Large intestine (tissue), 12 donors: ENCODE measurements at places on chromosomes 6 and 20.

GRCh38 chr6:154261688-154262397, 94.8 kb downstream of the IPCEF1 start:
- no peak for DNase-seq

DNA sequence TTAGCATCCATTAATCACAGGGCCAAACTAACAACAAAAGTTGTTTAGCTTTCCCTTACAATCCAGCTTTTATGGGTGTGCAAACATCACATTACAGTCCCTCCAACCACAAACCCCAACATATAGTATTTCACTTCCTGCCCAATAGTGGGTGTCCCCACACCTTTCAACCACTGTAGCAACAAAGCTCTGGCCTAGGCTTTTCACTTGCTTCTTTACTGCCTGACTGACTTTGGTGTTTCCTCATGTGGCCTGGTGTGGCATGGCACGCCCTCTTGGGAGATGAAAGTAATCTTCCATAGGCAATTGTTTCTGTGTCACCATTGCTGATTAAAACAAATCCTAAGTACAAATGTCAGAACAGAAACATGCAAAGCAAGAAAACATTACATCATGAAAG, 46.3 kb downstream of the MCM8 start:
- DNase-seq, result peak; percentile 45

- DNase-seq, result peak; percentile 4
Measured at GRCh38 chr6:87945181-87945580, 102.5 kb upstream of the SPACA1 start.

DNA sequence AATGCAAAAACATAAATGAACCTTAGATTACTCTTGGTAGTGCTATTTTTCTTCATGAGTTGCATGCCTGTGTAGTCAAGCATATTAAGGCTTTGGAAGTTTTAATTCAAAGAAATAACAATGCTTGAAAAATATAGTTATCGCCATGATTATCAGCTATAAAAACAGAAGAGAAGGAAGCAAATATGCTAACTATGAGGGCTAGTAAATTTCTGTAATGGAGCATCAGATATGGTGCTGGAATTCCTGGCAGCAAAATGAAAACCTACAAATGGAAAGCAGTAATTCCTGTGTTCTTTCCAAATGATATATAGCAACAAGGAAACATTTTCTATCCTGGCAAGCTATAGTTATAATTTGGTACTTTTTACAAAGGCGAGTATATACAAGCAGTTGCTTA, 29.7 kb downstream of the DOP1A start:
- no peak for DNase-seq

DNA sequence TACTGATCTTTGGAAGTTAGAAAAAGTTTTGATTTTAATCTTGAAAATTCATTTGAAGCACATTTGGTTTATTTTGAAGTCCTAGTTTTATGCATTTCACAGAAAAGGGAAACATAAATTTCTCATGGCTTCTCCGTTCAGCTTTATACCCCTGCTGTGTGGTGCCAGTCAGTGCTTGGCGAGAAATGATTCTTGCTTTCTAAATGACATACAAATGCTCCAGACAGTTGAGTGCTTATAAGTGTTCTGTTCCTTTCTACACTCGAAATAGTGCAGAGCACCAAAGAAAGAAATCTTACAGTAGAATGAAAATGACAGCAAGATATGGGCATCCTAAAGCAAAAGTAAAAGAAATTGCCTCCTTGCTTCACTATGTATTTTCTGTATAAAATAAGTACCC, 9.0 kb upstream of the ZNF292 start:
- DNase-seq, result no peak

GRCh38 chr6:20724443-20725190, 190.4 kb downstream of the CDKAL1 start:
- no peak for DNase-seq

- peak; percentile 78 for DNase-seq
Measured at GRCh38 chr6:33994472-33995308, 151.2 kb downstream of the GRM4 start.

DNA sequence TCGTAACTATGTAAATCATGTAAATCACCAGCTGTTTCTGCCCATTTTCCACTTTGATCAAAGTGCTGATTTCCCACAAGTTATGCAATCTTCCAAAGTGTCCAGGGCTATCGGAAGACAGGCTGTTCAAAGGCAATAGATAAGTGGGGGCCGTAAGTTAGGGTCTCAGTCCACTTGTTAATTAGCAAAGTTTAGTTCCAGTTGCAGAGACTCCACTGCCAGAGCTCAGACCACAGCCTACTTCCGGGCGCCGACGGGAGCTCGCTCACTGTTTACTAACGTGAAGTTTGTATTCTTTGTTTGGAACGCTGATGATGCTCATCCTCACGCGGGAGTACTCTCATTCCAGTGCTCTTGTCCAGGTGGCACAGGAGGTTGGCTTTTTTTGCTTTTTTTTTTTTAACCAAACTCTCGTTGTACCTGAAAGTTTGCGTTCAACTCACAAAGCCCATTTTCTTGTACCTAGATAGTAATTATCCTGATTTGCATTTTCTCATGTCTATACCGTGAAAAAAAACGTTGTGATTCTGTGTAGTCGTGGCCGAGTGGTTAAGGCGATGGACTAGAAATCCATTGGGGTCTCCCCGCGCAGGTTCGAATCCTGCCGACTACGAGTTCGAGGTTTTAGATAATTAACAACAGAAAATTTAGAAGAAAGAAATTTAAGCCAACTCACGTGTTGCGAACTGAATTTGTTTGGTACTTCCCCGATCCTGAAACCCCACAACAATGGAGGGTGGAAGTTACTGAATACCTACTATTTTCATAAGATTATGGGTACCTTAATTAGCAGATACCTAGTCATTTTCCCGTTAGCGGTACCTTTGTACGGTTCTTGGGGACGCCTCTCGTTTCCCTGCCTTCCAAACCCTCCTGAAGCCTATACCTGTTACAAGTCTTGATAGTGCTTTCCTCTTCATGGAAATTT, 29.9 kb upstream of the ZNF184 start:
- DNase-seq, result peak; percentile 66

DNA sequence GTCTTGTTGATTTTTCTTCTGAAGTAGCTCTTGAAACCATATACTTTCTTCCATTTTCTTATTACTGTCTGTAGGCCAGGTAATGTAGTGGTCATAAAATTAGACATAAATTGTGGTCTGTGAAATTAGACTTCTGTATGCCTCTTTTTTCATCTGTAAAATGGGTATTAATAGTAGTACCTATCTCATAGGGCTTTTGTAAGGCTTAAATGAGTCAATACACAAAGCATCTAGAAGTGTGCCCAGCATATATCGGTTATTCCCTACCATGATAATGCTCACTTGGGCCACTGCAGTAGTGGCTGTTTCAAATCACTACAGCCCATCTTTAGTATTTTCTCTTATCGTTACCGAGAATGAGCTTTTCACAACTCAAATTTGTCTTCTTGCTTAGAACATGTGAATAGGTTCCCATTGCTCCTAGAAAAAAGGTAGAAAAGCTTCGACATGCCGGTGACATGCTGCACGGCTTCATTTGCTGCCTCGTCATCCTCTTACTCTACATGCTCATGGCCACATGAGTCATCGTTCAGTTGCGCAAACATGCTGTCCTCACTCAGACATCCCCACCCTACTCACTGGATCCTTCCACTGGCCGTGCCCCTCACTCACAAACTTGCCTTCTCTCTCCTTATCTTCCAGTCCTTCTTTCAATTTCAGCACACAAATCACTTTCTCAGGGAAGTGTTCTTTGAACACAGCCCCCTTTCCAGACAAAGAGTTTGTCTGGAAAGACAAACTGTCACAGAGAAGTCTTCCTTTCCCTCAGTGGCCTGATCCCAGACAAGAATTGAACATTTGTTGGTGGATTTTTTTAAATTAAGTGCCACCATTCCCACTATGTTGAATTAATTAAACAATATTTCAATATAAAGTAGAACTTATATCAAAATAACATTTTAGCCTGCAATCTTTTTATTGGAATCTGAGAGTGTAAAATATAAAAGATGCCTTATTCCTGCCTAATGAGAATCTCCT, 32.2 kb upstream of the ERVFRD-1 start:
- peak; percentile 74 for DNase-seq

DNA sequence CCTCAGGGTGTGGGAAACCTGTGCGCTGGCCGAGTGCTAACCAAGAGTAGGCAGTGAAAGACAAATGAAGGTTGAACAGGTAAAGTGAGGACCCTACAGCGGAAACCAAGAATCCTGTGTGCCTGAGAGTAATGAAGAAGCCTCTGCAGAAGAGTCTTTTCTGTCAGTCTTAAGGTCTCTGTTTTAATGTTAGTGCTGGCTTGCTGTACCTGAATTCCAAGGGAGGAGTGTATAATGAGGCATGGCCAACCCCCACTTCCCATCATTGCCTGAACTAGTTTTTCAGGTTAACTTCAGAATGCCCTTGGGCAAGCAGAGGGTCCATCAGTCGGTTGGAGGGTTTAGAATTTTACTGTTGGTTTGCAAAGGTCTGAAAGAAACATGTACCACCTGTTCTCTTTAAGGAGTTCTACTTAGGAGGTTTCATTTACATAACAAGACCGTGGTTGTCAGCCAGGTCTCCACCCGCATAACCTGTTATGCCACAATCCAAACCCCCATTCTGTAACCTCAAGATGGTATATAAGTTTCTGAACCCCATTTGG, 589 bp upstream of the PDCD2 start:
- DNase-seq, result peak; percentile 23

GRCh38 chr6:154868143-154868594, 126.9 kb upstream of the TIAM2 start:
- DNase-seq, result peak; percentile 51
